ENCODE measurements at places on chromosomes 1 and 21. TPM values are rescaled to one million over a fixed set of nuclear protein-coding genes. Genes with fewer than 3 reads are reported as not detected.

DNA sequence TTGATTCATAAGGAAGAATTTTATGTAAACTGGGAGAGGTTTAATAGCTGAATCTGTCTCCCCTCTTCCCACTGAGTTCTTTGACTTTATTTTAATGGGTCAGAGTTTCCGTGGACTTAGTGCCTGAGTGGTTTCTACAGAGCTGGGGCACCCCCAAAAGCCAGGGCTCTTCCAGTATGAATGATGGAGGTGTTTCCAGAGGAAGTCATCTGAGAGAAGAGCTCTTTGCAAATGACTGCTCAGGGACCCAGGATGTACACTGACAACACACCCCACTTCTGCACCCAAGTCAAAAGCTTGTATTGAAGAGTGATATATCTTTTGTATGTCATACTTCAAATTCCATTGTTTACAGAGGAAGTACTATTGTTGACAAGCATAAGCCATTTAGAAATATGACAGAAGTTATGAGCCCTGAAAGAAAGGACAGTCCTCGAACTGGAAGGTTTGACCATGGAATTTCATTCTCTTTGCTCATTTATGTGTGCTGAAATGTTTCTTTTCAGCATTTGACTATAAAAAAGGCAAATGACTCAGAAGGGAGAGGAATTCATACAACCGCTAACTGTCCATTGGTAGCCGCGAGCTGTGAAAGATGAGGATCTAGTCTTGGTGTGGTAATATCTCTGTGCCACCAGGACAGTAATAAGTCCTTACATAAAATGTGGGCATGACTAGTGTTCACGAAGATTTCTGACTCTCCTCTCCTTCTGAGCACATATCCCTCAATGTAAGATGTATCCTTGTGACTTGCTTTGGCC, 25.4 kb upstream of the LMX1A start:
- no peak for DNase-seq

DNA sequence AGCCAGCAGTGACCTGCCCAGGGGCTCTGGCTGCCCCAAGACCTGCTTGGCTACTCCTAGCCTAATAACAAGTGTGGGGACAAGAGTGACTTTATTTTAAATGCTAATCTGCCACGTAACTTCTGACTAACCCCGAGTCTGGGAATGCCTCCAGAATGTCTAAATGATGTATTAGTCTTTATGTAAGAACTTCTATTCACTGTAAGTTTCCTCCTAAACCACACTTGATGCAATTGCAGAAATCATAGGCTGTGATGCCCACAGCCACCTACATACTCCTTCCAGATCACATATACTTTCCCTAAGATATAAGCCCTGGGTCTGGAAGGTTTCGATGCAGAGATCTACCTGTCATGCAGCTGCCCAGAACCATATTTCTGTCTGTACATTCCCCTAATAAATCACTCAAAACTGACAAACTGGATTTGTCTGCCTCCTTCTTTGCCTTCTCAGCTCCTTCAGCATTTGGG, 5.9 kb upstream of the VPS45 start:
- no peak for DNase-seq

DNA sequence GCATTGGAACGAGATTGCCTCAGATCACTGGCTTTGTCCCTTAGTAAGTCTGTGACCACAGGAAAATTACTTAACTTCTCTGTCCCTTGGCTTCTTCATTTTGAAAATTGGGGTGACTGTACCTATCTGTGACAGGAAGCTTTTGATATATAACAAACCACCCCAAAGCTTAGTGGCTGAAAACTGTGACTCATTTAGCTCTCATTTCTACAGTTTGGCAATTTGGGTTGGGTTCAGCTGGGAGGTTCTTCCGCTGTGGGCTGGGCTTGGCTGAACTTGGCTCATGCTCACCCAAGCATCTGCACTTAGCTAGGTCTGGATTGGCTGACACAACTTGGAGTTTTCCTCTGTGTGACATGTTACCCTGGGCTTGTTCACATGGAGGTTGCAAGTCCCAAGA, 14.0 kb downstream of the C1orf94 start:
- DNase-seq, result no peak

DNA sequence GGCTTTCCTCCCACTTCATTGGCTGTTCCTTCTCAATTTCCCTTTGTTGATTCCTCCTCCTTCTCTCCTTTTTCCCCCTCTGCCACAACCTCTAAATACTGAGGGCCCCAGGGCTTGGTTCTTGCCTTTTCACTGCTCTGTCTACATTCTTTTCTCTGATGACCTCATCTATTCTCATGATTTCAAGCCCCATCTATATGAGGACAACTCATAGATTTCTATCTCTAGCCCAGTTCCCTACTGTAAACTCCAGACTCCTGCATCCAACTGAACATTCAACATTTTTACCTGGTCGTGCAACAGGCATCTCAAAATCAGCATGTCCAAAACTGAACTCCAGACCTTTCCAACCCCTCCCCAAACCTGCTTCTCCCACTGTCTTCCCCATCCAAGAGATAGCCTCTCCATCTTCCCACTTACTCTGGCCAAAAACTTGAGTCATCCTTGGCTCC, 11.5 kb upstream of the SLC9A1 start:
- DNase-seq, result no peak

GRCh38 chr1:223022641-223023473, 120.2 kb downstream of the TLR5 start:
- DNase-seq, result no peak

GRCh38 chr1:240739139-240739538, 127.2 kb upstream of the GREM2 start:
- DNase-seq, result no peak

DNA sequence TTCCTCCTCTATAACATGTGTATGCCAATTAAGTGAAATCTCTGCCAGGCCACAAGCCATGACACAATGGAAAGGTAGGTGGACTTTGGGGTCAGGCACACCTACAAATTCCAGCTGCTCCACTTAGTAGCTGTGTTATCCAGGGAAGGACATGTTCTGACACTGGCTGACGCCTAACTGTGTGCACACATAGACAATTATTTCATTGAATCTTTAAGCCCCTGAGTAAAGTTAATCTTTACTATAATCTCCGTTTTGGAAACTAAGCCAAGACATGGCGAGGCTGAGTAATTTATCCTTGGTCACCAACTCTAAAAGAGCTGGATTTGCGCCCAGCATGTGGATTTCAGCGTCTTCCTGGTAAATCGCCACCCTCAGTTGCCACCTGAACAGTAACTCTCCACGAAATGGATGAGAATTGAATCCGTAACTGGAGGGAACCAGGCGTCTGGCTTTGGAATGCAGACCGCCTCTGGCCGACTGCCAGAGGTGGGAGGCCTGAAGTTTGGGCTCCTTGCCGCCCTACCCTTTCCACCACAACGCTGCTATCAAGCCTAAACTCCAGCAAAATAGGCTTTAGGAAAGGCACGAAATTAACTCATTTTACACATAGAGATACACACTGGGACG, 888 bp upstream of the SNRPE start:
- DNase-seq, result peak; percentile 62

DNA sequence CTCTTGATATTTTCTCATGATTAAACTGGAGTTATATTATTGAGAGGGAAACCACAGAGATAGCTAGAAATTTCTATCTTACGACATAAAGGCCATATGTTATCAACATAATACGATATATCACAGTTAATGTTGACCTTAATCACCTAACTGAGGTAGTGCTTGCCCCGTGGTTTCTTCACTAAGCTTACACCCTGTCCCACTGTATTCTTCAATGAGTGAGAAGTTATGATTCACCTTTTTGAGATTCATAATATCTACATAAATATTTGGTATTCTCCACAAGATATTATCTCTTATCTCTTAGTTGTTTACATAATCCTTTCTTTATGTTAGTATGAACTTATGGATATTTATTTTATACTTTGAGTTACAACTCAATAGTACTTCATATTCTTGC, 1714.1 kb downstream of the BRINP3 start:
- no peak for DNase-seq

- DNase-seq, result peak; percentile 25
Observed at GRCh38 chr21:44763451-44764318, 37.9 kb downstream of the UBE2G2 start.

The CFHR2 gene
- not detected for total RNA-seq

The ANKRD35 gene
- not detected for total RNA-seq

The MARK1 gene
- total RNA-seq, result 4.9 TPM

Measured in transverse colon (tissue), 4 donors.